Left ventricle myocardium inferior (tissue), 1 donor: ENCODE measurements at places on chromosomes 12 and 14. TPM values are rescaled to one million over a fixed set of nuclear protein-coding genes. Genes with fewer than 3 reads are reported as not detected.
A peak's percentile ranks its signal among the peaks of the same experiment; 100 is the strongest.

DNA sequence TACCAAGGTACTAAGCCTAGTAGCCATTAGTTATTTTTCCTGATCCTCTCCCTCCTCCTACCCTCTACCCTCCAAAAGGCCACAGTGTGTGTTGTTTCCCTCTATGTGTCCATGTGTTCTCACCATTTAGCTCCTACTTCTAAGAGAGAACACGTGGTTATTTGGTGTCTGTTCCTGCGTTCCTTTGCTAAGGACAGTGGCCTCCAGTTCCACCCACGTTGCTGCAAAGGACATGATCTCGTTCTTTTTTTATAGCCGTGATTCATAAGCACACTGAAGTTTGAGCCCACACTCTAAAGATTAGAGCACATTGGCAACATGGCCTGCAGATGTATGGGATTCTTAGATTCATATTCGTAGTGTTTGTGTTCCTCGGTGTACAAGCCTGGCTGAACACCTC lies 8.1 kb upstream of the STX2 start:
- no peaks in the 10 kb centered on the region for H3K36me3 ChIP-seq
- H3K4me1 ChIP-seq, result no peaks in the 10 kb centered on the region
- no peak for DNase-seq
- H3K27ac ChIP-seq, result no peak overlapping the region
- H3K4me3 ChIP-seq, result no peak overlapping the region
- no peaks in the 10 kb centered on the region for H3K27me3 ChIP-seq

Gene CAPZA3
- not detected for total RNA-seq

Gene CEP170B
- 11.7 TPM for total RNA-seq

Gene PLXNC1
- total RNA-seq, result 2.5 TPM

Gene CCDC38
- 0.22 TPM for total RNA-seq

Gene TROAP
- total RNA-seq, result 0.66 TPM

Gene CLEC6A
- total RNA-seq, result not detected

- no peaks in the 10 kb centered on the region for H3K36me3 ChIP-seq
- DNase-seq, result peak; percentile 71
- H3K27me3 ChIP-seq, result no peaks in the 10 kb centered on the region
- no peak overlapping the region for H3K27ac ChIP-seq
- H3K4me1 ChIP-seq, result peaks cover 11% of the 10 kb centered on the region
- H3K4me3 ChIP-seq, result peak overlapping the region; percentile 48
Measured at GRCh38 chr12:2783936-2784600, 10.7 kb upstream of the FKBP4 start.

DNA sequence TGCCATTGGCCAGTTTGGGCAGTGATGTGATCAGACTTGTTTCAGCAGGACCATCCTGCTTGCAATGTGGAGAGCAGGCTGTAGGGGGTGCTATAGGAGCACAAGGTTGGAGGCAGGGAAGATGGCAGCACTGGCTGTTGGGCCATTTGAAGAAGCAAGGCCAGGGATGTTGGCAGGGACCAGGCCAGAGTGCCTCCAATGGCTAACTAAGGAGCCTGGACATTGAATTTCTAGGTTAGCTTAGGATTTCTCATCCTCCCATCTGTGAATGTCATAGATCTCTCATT lies 23.5 kb downstream of the FGF23 start:
- no peak for DNase-seq
- peaks cover 12% of the 10 kb centered on the region for H3K4me1 ChIP-seq
- peak overlapping the region; percentile 55 for H3K27ac ChIP-seq
- peaks cover 27% of the 10 kb centered on the region for H3K36me3 ChIP-seq

DNA sequence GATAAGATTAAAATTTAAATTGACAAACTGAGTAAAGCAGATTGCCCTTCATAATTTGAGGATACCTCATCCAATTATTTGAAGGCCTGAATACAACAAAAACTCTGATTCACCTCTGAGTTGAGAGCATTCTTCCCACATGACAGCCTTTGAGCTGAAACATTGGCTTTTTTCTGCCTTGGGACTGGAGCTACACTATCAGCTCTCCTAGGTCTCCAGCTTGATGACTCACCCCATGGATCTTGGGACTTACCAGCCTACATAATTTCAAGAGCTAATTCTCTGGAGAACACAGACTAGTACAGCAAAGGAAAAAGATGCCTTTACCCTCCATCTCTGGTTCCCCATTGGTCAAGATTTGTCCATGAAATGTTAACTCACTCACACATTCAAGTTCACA lies 555.1 kb downstream of the FOXG1 start:
- no peaks in the 10 kb centered on the region for H3K4me1 ChIP-seq
- no peaks in the 10 kb centered on the region for H3K27me3 ChIP-seq
- DNase-seq, result no peak

Gene STRN3
- total RNA-seq, result 48.7 TPM

DNA sequence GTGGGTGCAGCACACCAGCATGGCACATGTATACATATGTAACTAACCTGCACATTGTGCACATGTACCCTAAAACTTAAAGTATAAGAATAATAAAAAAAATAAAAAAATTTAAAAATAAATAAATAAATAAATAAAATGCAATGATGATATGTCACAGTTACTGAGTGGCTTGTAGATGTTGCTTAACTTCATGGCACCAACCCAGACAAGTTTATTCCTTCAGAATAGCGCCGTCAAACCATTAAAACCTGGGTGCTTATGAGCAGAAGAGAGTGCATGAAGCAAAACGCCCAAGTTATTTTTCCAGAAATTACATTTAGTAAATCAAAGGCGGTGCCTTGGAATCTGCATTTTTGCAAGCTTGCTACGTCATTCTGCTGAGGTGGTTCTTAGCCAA lies 417.9 kb downstream of the AEBP2 start:
- no peak for DNase-seq
- H3K36me3 ChIP-seq, result no peaks in the 10 kb centered on the region
- H3K27me3 ChIP-seq, result no peaks in the 10 kb centered on the region
- H3K4me1 ChIP-seq, result peaks cover 17% of the 10 kb centered on the region
- H3K4me3 ChIP-seq, result peak overlapping the region; percentile 26
- H3K27ac ChIP-seq, result peak overlapping the region; percentile 67
